ENCODE measurements at places on chromosomes 4 and X.

- DNase-seq = no peak
Observed at GRCh38 chr4:20570981-20571715, 129.1 kb upstream of the PACRGL start.

DNA sequence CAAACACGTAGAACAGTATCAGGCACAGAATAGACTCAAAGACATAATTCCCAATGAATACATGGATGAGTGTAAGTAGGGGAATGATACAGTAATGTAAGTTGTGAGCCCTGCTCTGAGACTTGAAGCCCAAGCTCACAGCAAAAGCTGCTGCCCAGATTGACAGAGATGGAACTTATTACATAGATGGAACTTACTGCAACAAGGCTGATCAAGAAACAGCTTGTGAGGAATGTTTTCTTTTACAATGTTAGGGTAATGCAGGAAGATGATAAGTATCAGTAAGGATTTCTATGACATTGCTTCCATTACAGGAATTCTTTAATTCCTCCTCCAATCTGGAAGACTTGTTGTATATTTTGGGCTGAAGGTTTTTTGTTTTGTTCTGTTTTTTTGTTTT lies 278.4 kb downstream of the IL15 start:
- no peak for DNase-seq

DNA sequence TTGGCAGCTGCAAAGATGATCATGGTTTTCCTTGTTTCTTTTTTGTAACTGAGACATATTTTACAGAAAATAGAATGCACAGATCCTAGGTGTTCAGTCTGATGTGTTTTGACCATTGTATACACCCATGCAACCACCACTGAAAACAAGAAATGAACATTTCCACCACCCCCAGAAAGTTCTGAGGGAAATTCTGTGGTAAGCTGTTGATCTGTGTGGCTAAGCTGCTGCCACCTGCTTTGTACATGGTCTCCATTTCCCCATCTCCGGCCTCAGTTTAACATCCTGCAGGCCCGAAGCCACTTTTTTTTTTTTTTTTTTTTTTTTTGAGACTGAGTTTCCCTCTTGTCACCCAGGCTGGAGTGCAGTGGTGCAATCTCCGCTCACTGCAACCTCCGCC lies 65.3 kb downstream of the NYX start:
- DNase-seq = no peak

DNA sequence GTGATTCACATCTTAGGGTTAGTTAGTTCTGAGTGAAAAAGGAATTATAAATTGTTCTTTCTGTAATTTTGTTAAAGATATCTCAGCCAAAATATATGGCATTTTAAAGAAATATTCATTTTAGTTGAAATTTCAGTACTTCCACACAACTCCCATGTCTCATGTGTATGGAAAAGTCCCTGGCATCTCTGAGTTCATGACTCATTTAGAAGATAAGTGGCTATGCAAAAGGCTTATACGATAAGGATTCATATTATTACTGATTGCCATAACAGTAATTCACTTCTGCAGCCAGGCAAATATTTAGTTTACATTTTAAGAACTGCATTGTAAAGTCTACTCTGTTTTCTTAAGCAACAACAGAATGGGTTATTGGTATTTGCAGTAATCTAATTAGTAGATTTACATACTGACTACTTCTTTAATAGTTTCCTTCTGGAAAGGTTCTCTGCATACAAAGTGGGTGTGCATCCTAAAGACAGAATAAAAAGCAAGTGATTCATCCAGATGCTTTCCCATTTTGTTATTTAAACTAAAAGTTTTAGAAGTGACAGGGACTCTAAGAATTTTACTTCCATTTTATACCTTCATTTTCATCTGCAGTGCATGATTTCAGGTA lies 682.4 kb upstream of the PABPC4L start:
- no peak for DNase-seq

- DNase-seq = no peak
Observed at GRCh38 chrX:12011075-12011474, 127.2 kb upstream of the FRMPD4 start.

DNA sequence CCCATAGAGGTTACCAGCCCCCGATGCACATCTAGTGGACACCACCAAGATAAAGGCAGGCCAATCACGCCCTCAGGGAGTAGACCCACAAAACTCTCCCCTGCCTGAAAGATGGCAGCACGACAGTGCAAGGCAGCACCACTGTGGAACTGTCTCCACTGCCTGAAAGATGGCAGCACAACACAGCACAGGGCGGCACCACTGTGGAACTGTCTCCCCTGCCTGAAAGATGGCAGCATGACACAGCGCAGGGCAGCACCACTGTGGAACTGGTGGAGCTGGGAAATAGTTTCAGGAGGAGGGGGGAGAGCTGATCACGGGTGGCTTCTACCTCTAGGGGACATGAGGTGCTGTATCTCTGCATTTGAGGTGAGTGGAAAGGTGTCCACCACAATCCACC lies 340.4 kb upstream of the FRG1 start:
- no peak for DNase-seq

Data from stimulated activated naive B cell treated with anti-CD40 and anti-IgM and Interleukin-4, amounts not matched to agents 10 μg/mL and 1 μg/mL and 100 μg/mL, for 72 hours (primary cell).